ENCODE measurements at places on chromosomes 5 and 9. TPM values are rescaled to one million over a fixed set of nuclear protein-coding genes. Genes with fewer than 3 reads are reported as not detected.

The KIF12 gene
- total RNA-seq: 0.59 TPM

The RELL2 gene
- total RNA-seq: 3.9 TPM

The C9 gene
- total RNA-seq: not detected

The TMC1 gene
- not detected for total RNA-seq

The SPINK4 gene
- not detected for total RNA-seq

The GPR151 gene
- not detected for total RNA-seq

DNA sequence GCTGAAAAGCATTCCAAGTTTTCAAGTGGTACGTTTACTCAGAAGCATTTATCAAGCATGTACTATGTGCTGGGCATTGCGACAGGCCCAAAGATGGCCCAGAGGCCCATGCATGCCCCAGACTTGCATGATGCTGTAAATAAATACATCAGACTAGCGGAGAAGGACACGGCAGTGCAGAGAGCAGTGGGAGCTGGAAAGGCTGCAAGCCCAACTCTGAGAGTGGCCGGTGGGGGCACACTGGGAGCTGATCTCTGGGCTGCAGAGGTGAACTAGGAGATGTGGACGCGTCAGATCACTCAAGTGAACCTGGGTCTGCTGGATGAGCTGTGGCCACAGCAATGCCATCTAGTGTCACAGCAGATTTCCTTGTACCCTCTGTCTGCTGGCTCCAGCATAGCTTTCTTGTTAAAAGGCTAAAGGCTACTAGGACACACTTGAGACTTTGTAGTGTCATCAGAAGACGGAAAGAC lies 246.9 kb downstream of the FANCC start:
- no peak for DNase-seq

DNA sequence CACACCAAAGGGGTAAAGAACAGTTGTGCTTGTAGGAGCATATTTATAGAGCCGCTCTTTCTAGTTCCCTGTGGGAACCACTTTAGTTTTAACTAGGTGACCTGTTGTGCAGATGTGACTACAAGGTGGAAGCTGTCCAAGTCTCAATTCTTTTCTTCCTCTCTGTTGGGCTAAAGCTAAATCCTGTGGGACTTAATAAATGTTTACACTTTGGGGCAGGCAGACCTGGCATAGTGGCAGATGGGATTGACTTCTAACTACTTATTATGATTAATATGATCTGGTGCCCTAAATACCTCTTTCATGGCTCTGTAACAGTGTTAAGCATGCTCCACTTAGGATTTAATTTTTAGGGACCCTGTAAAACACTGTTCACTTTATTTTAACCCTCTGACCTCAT lies 265.3 kb downstream of the KCTD16 start:
- DNase-seq: no peak

DNA sequence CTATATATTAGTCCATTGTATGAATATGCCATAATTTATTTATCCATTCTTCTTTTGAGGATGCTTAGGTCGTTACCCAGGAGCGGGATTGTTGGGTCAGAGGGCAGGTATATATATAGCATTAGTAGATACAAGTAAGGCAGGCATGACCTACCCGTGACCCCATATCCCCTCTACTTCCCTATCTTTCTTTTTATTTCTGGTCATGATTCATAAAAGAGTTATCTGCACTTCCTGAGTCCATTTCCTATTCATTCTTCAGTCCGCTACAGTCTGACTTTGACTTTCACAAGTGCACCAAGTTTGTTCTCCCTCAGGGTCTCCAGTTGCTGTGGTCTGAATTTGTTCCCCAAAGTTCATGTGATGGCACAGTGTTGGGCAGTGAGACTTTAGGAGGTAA lies 6.9 kb downstream of the RHOBTB3 start:
- no peak for DNase-seq

DNA sequence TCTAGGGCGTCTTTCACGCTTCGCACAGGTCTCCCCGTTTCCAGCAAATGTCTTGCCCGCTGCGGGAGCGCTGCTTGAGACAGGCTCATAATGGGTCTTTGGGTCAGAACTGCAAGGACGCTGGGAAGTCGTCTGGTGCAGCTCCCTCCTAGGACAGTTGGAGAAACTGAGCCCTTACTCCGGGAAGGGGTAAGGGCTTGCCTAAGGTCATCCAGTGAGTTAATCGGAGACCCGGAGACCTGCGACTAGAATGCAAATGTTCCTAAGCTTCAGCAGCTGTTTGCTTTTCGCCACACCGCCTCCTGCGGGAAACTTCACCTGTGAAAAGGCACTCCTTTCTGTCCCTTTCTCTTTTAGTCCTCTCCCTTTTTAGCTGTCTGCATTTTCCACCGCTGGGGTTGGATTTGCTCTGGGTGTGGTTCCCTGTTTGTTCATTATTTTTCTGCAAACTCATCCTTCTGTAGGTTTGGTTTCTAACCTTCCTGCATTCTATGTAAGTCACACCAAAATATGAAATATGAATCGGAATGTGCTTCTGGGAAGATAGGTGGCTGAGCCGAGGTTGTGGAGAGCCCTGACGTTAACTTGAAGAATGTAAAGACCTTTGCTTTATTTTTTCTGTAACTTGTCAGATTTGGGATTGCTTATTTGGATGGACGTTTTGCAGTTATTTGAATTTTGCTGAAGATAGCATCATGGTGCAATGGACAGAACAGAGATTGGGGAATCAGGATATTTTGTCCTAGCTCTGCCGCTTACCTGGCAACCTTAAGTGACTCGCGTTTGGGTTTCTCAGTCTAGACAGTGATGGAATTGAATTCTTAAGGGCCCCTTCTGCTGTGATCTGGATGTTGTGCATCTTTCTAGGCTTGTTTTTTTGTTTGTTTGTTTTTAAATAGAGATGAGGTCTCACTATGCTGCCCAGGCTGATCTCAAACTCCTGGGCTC lies 909 bp downstream of the SLC36A1 start:
- DNase-seq: peak; percentile 67

GRCh38 chr9:5478206-5478605 lies 27.9 kb downstream of the CD274 start:
- DNase-seq: no peak

DNA sequence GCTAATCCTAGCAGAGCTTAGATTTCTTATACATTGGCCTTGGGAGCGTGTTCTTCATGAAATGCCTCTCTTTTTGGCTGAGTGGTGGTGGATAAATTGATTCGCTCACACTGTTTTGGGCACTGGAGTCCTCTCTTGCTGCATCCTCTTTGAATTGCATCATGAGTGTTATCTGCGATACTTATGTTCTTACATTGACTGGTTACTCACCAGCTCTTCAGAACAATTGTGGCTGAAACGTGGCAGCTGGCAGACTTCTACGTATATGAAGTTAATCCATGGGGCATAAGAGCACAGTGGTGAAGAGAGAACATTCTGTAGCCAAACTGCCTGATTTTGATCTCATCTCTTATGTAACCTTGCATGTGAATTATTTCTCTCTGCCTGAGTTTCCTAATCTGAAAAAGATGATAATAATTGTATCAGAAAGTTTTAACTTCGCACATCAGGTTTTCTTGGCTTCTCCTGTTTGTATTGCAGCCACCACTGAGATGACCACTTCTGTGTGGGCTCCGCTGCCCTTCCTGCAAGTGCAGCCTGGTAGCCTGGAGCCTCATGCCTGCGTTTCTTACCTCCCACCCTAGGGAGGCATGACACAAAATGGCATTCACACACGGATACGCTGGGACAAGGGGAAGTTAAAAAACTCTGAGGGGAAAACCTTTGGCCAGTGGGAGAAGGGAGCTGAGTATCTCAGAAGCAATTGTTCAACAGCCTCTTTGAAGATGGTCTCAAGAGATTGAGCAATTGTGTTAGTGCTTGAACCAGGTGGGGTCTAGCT lies 295.2 kb downstream of the ARHGAP26 start:
- DNase-seq: no peak

DNA sequence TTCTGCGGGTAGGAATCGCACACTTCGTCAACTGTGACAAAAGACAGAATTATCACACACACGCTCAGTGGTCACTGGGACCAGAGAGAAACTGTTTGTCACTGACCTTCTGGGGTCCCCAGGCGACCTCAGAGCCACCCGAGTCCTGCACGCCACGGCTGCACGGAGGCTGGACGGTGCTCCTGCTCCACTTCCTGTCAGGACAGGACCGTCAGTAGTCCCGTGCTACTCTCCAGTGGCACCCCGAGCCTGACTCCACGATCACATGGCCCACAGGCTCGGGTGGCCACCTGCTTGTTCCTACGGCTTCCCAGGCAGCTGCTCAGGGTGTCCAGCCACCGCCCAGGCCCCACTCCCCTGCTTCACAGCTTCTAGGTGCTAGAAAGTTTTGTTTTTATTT lies 17.9 kb downstream of the MRNIP start:
- DNase-seq: no peak

GRCh38 chr5:43020399-43020746 lies 19.7 kb downstream of the ANXA2R start:
- peak; percentile 70 for DNase-seq

DNA sequence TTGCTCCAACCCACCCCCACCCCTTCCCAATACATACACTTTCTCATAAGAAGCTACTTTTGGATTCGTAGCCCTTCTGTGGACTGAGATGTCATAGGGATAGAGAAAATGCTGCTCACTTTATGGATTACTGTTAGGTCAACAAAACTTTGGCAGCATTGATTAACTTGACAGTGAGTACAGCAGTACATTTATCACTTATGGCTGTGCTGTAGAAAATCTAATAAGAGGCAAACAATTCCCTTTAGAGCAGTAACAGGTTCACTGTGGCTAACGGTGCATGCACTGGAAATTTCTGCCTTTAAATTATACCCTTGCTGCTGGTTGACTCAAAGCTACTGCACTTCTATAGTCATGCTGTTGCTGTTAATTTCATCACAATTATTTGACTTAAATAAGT lies 59.2 kb downstream of the PPIC start:
- no peak for DNase-seq

GRCh38 chr9:97363661-97364299 lies 48.1 kb upstream of the TDRD7 start:
- DNase-seq: no peak

DNA sequence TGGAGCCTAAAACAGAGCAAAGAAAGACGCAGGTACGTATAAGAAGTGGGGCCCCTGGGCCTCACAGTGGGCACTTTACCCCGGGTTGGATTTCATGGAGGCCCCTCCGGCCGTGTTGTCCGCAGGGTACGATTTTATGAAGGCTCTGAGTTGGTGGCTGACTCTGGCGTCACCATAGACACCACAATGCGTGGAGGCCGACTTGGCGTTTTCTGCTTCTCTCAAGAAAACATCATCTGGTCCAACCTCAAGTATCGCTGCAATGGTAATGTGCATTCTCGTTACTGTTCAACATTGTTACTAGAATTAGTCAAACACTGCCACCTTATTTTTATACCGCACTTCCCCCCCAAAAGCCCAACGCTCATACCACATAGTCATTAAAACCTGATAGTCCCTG lies 47.1 kb downstream of the THBS4 start:
- no peak for DNase-seq

- DNase-seq: no peak
These were observed 357.0 kb upstream of the RORB start for GRCh38 chr9:74140141-74140540.

DNA sequence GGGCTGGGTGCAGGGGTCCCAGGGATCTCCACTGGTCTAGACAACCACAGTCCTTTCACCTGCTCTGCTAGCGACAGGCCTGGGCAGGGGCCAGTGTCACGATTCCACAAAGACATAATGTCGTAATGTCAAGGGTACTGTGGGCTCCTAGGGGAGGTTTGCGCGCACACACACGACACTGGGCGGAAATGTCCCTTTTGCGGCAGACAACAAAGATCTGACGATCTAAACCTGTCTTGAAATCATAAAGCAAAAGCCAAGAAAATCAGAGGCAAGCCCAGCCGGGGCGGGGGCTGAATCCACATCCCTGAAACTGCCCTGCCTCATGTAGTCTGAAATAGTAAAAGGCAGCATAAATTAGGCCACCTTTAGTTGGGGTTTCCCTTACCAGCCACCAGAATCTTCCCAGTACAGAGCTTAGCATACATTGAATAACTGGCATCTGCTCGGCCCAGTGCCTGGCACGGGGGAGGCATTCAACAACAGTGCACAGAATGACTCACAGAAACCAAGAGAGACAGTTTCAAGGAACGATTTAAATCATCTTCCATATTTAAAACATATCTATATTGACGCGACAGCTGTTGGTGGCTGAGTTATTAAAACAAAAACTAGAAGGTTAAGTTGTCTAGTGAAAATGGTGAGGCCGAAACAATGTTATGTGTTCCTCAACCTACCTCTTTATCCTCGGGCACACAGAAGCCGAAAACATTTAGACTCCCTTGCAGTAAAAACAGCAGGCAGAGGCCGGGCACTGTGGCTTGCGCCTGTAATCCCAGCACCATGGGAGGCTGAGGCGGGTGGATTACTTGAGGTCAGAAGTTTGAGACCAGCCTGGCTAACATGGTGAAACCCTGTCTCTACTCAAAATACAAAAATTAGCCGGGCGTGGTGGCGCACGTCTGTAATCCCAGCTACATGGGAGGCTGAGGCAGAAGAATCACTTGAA lies 151.0 kb downstream of the MYO10 start:
- DNase-seq: no peak

DNA sequence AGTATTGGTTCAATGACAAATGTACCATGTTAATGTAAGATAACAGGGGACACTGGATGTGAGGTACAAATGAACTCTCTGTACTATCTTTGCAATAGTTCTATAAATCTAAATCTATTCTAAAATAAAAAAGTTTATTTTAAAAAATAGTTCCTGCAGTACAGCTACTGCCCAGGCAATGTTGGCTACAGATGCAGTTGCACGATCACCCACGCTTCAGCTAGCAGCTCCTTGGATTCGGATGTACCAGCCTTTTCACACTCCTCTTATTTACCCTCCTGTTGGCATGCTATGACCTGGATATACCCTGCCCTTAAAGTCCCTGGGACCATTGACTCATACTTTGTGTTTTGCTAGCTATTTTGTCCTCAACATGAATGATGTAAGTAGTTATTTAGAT lies 185.4 kb upstream of the SMARCA2 start:
- no peak for DNase-seq

- peak; percentile 74 for DNase-seq
These were observed 293.9 kb downstream of the ZSWIM6 start for GRCh38 chr5:61625681-61626621.
